ENCODE measurements at places on chromosomes 3 and 15.

DNA sequence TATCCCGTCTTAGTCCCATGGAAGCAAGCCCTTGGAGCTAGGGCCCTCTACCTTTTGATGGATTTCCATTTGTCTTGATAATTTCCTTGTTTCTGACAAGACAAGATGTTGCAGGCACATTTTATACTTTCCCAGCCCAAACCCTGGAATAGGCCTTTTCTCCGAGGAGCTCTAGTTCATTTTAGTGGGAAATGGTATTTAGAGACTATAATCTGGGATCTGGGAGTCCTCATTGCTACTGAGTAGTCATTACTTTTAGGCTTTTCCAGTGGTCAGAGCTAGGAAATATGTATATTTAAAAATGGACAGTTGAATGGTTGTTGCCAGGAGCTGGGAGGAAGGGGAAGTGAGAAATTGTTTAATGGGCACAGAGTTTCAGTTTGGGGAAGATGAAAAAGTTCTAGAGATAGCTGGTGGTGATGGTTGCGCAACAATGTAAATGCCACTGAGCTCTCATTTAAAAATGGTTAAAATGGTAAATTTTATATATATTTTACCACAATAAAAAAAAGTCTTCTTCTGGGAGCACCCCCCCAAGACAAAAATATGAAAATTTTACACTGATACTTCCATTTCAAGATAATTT lies 31.6 kb downstream of the MLH1 start:
- DNase-seq = no peak

GRCh38 chr15:23035964-23036566 lies 3.3 kb downstream of the TUBGCP5 start:
- DNase-seq = peak; percentile 37

GRCh38 chr3:187288131-187288854 lies 3.2 kb downstream of the MASP1 start:
- DNase-seq = no peak

DNA sequence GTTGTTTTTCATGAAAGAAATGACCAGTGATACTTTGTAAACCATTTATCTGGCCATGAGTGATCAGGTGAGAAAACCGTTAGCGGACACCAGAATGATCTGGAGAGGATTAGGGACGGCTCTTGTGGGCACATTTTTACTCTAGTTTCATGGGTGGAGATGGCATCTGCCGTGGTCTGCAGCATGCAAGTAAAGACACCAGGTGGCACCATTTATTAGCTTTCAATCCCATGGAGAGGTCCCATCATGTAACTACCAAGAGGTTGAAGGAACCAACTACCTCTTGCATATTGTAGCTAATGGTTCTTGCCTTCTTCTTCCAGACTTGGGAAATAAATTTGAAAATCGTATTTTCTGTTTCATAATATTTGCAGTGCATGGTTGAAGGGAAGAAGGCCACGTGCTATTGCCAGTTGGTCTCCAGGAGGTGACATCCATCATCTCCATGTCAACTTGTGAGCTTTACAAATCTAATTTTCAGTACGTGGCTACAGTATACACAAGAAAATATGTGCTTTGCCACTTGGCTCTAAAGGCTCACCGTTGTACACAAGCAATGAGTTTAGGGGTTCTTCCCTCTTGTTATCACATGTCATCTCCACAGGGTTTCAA lies 1.5 kb upstream of the MAPKBP1 start:
- DNase-seq = peak; percentile 56

DNA sequence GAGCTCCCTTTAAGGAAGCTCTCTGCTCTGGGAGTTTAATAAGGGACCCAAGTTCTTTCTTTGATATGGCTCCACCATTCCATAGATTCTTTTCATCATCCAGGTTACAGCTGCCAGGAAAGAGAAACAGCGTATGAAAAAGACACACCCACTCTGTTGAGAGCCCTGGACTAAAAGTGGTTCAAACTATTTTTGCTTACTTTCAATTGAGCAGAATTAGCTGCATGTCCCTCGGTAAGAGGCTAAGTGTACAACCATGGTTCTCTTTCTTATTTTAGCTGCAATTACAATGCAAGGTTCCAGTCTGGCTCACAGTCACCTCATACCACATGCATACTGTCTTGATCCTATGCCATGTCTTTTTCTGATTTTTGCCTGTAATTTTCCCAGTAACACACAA lies 1288.3 kb downstream of the NSUN3 start:
- no peak for DNase-seq

GRCh38 chr3:157275832-157276231 lies 115.9 kb upstream of the CCNL1 start:
- no peak for DNase-seq

- DNase-seq = no peak
Observed at GRCh38 chr15:29008846-29009245, 123.1 kb downstream of the APBA2 start.

DNA sequence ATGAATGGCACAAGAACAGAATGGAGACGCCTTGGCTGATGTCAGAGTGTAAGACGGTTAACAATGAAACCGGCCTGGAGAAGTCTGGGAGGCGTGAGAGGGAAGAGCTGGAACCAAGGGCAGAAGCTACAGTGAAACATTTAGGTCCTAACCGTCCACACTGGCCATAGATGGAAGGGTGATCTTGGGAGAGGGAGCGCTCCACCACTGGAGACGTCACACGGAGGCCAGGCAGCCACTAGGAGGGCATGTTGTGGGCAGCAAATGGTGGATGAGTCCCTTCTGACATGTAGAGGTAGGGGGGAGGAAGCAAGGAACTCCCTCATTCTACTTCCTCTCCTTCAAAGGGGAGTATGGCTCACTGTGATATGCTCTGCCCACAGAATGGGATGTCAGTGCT lies 23.8 kb downstream of the FEM1B start:
- no peak for DNase-seq

DNA sequence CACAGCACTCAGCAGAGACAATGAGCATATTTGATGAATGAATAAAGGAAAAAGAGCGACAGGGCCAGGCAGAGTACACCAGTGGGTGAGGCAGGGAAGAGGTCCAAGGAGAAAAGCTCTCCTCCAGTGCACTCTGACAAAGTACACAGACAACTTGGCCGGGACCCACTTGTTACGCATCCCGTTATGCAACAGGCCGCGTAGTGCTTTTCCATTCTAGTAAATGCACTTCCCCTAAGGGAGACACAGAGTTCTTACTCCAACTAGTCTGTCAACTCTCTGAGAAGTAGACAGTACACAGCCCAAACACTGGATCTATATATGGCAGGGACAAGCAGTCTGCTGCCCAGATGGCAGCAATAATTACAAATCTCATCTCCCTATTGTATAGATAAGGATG lies 18.5 kb downstream of the LARP6 start:
- DNase-seq = no peak

- peak; percentile 18 for DNase-seq
Observed at GRCh38 chr15:64460724-64461720, 644 bp downstream of the ZNF609 start.

GRCh38 chr3:17478673-17479072 lies 263.8 kb downstream of the TBC1D5 start:
- no peak for DNase-seq

Measured in stimulated activated CD4-positive, alpha-beta T cell treated with anti-CD3 and anti-CD28 coated beads, Interleukin-12 subunit alpha, Interleukin-12 subunit beta, amount 100 ng/mL, for 48 hours (primary cell).